ENCODE measurements at places on chromosomes 12 and 14.

- DNase-seq = no peak
Observed at GRCh38 chr12:5171701-5172100, 128.0 kb downstream of the KCNA5 start.

DNA sequence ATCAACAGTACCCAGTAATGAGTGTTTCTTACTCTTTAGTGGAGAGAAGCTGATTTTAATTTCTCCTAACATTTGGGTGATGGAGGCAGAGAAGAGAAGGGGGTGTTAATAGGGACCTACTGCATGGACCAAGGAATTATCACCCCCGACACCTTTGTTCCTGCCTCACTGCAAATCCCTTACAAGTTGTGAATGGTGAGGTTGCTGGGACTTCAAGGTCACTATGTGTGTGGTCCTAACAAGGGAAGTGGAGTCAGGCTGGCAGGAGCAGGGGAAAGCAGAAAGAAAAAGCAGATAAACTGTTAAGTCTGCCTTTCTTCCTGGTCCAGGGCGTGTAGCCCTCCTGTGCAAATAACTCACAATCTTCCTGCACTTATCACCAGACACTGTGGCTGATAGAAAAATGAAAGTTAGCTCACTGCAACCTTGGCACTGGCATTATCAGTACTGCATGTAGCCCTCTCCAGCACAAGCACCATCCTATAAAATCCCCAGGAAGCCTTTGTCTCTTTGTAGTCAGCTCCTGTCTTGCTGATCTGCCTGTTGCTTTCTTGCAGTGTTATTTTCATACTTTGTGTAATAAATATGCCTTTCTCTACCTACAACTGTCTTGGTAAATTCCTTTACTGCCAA is 112.3 kb upstream of the DNM1L start:
- DNase-seq = no peak

DNA sequence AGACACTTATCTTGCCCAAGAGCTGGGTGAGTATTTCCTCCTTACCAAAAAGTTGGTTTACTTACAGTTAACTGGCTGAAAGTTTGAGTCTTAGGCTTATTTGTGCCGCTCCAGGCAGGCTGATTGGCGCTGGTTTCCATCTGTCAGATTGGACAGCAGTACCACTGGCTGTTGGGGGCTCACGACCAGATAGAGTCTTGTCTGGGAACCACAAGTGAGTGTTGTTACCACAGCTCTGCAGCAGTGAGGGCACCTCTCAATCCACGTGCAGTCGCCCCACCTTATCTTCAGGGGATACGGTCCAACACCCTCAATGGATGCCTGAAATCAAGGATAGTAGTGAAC is 58.9 kb downstream of the DDX51 start:
- DNase-seq = no peak

GRCh38 chr12:6953442-6954315 is 2.5 kb downstream of the PTPN6 start:
- DNase-seq = no peak

DNA sequence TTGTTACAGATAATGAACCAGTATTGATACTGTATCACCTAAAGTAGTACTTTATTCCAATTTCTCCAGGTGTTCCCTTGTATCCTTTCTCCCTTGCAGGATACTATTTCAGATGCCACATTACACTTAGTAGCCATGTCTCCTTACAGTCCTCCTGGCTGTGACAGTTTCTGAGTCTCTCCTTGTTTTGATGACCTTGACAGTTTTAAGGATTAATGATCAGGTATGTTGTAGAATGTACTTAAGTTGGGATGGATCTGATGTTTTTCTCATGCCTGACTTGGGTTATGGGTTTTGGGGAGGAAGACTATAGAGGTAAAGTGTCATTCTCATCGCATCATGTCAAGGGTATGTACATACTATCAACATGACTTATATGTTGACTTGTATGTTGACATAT is 193.6 kb downstream of the ADGRD1 start:
- DNase-seq = no peak

DNA sequence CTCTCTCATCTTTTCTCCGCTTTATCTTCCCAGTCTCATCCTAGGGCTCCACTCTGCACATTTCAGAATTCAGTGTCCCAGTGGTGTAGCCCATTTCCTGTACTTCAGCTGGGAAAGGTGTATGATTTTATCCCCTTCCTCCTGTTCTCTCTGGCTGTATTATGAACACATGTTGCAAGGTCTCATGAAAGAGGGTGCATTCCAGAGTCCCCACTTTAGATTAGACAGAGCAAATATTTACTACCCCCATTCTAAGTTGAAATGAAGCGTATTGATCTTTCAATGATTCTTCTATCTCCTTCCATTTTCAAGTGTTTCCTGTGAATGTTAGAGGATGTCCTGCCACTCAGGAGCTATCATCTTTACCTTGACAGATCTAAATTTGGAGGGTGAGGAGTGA is 123.2 kb downstream of the WIF1 start:
- no peak for DNase-seq

DNA sequence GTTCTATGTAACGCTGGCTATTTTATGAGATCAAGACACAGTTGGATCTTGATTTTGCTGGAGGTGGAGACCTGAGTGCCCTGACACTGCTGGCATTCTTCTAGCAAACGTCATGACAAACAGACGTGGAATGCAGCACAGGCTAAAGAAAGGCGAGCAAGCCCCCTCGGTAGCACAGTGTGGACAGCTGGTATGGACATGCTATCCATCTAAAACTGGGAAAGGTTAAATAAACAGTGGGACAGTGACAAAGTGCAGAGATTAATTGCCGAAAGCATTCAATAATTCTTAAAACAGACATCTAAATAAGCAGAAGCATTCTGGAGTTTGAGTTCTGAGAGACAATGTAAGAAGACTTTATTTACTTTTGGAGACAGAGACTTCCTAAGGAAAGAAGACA is 237.2 kb downstream of the FBXL14 start:
- no peak for DNase-seq

DNA sequence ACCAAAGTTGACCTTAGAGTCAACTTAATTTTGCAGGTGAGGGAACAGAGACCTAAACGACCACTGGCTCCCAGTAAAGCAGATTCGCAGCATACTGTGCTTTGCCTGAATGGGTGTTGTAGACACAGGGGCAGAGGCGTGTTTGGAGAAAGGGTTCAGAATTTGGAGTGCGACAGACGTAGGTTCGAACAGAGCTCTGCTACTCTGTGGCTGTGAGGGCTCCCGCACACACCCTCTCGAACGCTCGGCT is 243 bp upstream of the TOMM20L start:
- DNase-seq = no peak

DNA sequence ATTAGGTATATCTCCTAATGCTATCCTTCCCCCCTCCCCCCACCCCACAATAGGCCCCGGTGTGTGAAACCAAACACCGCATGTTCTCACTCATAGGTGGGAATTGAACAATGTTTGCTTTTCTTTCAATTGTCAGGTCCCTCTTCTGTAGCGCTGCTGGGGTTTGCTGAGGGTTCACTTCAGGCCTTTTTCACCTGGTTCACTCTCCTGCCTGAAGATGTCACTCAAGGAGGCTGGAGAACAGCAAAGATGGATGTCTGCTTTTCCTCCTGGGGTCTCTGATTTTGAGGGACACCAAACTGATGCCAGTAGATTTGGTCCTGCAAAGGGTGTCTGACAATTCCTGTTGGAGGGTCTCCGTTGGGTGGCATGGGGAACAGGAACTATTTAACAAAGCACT is 35.8 kb downstream of the KLRK1 start:
- DNase-seq = no peak

- no peak for DNase-seq
Observed at GRCh38 chr12:16437926-16438325, 90.5 kb downstream of the MGST1 start.
